ENCODE measurements at places on chromosomes 11 and 22. TPM values are rescaled to one million over a fixed set of nuclear protein-coding genes. Genes with fewer than 3 reads are reported as not detected.

Gene OVOL1
- 0.73 TPM for total RNA-seq

Gene ROBO4
- 7.9 TPM for total RNA-seq

Gene MMP11
- total RNA-seq = 6.4 TPM

Gene PDGFB
- 6.9 TPM for total RNA-seq

Gene C11orf97
- not detected for total RNA-seq
